ENCODE measurements at places on chromosomes 6 and 20. TPM values are rescaled to one million over a fixed set of nuclear protein-coding genes. Genes with fewer than 3 reads are reported as not detected.

- no peaks in the 10 kb centered on the region for H3K27me3 ChIP-seq
- no peak overlapping the region for H3K27ac ChIP-seq
- no peak for DNase-seq
- no peak overlapping the region for H3K4me3 ChIP-seq
- no peaks in the 10 kb centered on the region for H3K4me1 ChIP-seq
Measured at GRCh38 chr6:11368264-11368663, 135.8 kb upstream of the NEDD9 start.

DNA sequence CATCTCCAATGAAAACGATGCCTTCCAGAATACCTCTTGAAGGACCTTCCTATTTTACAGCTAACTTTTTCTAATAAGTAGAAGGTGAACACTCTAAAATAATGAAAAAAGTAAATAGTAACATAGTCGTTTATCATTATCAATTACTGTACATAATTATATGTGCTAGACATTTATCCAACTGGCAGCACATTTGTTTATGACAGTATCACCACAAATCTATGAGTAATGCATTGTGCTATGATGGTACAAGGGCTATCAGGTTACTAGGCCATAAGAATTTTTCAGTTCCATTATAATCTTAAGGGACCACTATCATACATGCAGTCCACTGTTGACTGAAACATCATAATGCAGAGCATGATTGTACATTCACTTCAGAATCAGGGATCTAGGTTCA, 68.4 kb downstream of the ATG5 start:
- H3K27me3 ChIP-seq = no peaks in the 10 kb centered on the region
- no peaks in the 10 kb centered on the region for H3K36me3 ChIP-seq
- H3K27ac ChIP-seq = no peak overlapping the region
- H3K4me1 ChIP-seq = peaks cover 12% of the 10 kb centered on the region

GRCh38 chr20:45104786-45105185, 3.9 kb upstream of the KCNS1 start:
- H3K4me1 ChIP-seq = no peaks in the 10 kb centered on the region
- no peaks in the 10 kb centered on the region for H3K36me3 ChIP-seq
- no peak overlapping the region for H3K27ac ChIP-seq
- DNase-seq = no peak
- no peak overlapping the region for H3K4me3 ChIP-seq

ERGIC3 gene
- total RNA-seq = 233 TPM

C20orf144 gene
- not detected for total RNA-seq
